ENCODE measurements at places on chromosomes 6 and 20.

GRCh38 chr6:167472880-167473279 lies 148.0 kb downstream of the TTLL2 start:
- DNase-seq = no peak

DNA sequence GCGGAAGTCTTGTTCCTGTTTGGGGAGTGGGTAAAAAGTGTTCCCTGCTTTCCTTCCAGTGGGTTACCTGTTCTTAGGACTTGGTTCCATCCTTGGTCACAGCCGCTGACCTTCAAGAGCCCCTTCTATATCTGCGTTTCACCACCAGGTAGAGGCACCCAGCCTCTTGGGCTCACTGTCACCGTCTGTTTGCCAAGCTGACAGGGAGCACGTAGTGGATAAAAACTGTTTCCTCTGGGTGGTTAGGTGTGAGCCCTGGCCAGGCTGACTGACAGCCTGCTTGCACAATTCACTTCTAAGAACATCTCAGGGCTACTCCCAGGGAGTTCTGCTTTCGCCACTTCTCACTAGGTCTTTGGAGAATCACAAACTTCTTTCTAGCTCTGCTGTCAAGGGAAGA lies 1.8 kb upstream of the JPH2 start:
- DNase-seq = no peak

- DNase-seq = no peak
These were observed 39.5 kb downstream of the CPXM1 start for GRCh38 chr20:2760952-2761305.

- DNase-seq = peak; percentile 50
These were observed 815 bp downstream of the UTRN start for GRCh38 chr6:144285798-144286502.

GRCh38 chr6:44129841-44130322 lies 2.5 kb downstream of the TMEM63B start:
- no peak for DNase-seq
